CD4-positive, alpha-beta memory T cell (primary cell): ENCODE measurements at places on chromosomes 12 and 14.

DNA sequence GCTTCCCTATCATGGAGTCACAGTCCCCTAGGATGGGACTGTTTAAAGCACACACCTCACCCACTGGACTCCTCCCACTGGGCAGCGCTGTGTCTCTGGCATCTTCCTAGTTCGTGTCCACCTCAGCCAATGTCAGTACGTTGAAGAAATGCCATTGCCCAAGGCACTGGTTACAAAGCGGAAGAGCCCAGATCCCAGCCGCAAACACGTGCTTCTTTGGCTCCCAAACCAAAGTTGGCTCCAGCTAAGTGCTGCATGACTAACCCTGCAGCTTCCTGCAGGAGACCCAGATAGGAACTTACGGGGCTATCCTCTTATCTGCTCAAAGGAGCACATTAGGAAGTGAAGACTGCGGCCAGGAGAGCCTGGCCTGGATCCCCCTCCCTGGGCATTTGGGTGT is 9.3 kb downstream of the SYNE3 start:
- no peak for DNase-seq

- no peak for DNase-seq
These were observed 24.1 kb downstream of the DUSP16 start for GRCh38 chr12:12538535-12538934.

DNA sequence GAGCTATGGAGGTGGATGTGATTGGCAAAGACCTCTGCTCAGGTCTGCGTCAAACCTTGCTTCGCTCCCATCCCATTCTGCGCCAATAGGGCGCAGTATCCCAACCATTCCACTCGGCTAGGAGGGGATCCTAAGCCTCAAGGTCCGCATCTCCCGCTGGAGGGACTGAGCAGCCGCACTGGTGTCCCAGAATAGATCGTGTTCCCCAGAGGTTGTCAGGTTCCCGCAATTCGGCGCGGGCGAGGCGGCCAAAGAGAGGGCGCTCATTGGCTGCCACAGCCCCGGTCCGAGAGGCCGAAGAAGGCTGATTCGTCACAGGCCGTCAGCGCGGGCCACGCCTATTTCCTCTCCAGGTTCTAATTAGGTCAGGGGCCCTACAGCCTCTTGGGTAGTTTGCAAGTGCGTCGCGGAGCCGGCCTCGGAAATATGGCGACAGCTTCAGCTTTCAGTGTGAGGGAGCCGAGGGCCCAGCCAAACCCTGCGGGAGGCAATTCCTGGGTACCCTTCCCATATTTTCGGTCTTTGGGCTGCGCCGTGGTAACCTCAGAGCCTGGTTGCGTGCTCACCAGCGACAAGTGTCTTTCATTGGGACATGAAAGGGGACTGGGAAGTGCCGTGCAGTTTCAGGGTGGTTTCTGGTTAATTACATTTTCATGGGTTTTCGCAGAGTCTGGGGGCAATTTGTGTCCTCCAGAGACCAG is 5.0 kb downstream of the OR10AD1 start:
- peak; percentile 89 for DNase-seq

DNA sequence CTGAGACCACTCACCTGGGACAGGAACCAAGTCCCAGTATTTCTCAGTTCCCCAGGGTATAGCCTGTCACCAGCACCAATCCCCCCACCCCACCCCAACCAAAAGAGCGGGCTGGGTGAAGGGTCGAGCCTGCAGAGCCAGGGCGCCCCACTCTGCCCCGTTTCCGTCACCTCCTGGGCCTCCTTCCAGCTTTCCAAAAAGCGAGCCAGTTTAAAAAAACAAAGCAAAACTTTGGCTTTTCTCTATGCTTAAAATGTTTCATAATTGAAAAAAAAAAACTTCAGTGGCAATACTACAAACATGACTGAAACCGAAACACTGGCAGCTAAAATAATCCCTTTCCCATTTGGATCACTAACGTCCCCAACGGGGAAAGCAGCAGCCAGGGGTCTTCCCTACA is 7.5 kb downstream of the CAMKK2 start:
- no peak for DNase-seq

DNA sequence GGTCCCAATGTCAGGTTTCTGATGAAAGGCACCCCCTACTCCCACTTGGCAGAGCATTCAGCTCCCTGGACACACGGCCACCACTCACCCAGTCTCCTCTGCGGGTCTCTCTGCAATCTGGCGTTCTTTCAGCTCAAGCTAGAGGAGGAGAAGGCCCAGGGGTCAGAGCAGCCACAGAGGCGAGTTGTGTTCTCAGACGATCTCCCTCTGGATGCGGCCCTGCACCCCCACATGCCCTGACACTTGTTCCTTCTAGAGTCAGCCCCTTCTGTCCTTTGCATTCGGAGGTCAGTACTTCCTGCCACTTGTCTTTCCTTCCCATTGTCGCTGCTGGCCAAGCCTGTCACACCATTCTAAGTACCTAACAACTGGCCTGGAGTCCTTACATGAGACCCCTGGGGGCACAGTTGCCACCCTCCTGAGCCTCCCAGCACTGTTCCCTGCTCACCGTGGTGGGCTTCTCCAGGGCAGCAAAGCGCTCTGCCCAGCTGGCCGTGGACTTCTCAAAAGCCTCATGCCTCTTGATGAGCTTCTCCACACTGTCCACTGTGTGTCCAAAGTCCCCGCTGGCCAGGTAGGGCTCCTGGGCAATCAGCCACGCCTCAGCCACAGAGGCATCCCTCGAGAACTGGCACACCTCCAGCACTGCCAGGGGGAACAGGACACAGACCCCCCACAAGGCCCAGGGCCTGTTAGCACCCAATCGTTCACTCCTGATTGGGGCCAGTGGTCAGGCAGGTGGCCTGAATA is 63.2 kb downstream of the PLEKHG3 start:
- DNase-seq: no peak

GRCh38 chr12:102960766-102961465 is 3.4 kb downstream of the ASCL1 start:
- DNase-seq: no peak

DNA sequence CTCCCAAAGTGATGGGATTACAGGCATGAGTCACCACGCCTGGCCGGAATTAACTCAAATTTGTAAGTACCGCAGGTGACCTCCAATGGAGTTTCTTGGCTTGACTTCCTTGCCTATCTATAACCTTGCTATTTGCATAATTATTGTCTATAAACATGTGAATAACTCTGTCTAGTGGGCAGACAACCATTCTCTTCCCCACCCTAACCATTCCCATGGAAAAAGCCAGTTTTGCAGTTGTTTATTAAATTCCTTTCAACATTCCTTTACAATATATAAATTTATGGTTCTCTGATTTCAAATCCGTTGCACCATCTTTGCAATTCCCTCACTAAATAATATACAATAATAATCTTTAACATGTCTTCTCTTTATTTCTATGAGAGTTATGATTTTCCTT is 61.0 kb upstream of the ZDHHC17 start:
- DNase-seq: no peak

- DNase-seq: no peak
These were observed 343.1 kb downstream of the FSCB start for GRCh38 chr14:44163946-44164345.

- no peak for DNase-seq
These were observed 27.5 kb downstream of the RIC8B start for GRCh38 chr12:106801830-106802533.
